ENCODE measurements at places on chromosomes 16 and 17. TPM values are rescaled to one million over a fixed set of nuclear protein-coding genes. Genes with fewer than 3 reads are reported as not detected.

GRCh38 chr17:37081287-37081686, 132.5 kb downstream of the AATF start:
- DNase-seq: no peak

- no peak for DNase-seq
Observed at GRCh38 chr16:8924214-8924613, 39.5 kb downstream of the USP7 start.

DNA sequence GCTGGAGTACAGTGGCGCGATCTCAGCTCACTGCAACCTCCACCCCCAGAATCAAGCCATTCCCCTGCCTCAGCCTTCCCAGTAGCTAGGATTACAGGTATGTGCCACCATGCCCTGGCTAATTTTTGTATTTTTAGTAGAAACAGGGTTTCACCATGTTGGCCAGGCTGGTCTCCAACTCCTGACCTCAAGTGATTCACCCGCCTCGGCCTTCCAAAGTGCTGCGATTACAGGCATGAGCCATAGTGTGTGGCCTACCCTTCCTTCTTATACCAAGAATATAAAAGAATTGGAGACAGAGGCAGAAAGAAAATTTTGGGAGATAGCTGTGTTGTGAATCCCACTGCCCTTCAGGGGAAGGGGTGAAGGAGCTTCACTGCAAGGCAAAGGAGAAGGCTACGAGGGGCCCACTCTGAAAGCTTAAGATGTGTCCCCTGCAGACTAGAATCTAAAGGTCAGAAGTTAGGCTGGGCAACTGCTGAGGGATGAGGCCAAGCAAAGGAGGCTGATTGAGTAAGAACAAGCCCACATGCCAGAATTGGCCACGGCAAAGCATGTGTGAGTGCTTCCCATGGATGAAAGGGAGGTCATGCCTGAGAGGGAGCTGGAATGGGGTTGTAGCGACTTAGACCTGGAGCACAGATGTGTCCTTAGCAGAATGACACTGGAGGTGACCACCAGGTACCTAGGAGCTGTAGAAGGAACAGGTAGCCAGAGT, 8.4 kb upstream of the CRYBA1 start:
- DNase-seq: no peak

Gene SDR42E2
- polyA plus RNA-seq: 0.24 TPM

Gene CACNG1
- not detected for polyA plus RNA-seq

Measured in renal cortex interstitium (tissue), 15 donors.